SK-N-MC (cell line): ENCODE measurements at places on chromosomes 4 and X.

DNA sequence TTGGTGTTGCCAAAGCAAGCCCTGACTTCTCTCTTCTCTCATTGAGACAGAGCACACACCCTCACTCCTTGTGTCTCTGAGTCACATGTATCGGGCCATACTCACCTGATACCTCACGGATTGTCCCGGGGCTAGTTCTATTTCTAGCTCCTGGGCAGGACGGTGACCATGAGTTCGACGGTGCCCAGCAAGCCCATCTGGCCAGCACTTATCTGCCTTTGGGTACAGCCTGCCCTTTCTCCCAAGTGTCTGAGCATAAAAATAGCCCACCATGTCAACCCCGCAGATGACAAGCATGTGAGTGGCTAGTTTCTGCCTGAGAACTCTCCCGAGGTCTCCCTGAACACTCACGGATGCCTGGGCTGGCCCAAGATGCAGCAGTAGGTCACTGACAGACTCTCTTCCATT, 158.5 kb downstream of the DHRSX start:
- DNase-seq = no peak

GRCh38 chrX:21725496-21725895, 32.4 kb downstream of the SMPX start:
- DNase-seq = no peak

- no peak for DNase-seq
Measured at GRCh38 chrX:150935467-150935866, 37.0 kb upstream of the CD99L2 start.

GRCh38 chrX:10893976-10894375, 217.2 kb upstream of the HCCS start:
- no peak for DNase-seq

DNA sequence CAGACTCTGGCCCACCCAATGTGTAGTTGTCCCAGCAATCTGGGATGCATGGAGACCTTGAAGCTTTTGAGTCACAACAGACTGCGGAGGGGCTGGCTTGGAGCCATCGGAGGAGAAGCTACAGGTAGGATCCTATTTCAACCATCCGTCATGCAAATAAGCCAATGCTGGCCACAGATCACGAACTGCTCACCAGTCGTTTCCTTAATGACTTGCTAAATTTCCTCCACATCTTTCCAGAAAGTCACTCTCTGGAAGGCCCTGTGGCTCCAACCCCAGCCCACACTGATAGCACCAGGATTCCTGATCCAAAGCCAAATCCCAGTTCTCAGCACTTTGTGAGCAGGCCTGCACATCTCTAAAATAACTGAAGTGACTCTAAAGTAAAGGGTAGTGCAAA, 321.3 kb downstream of the RAB28 start:
- no peak for DNase-seq

DNA sequence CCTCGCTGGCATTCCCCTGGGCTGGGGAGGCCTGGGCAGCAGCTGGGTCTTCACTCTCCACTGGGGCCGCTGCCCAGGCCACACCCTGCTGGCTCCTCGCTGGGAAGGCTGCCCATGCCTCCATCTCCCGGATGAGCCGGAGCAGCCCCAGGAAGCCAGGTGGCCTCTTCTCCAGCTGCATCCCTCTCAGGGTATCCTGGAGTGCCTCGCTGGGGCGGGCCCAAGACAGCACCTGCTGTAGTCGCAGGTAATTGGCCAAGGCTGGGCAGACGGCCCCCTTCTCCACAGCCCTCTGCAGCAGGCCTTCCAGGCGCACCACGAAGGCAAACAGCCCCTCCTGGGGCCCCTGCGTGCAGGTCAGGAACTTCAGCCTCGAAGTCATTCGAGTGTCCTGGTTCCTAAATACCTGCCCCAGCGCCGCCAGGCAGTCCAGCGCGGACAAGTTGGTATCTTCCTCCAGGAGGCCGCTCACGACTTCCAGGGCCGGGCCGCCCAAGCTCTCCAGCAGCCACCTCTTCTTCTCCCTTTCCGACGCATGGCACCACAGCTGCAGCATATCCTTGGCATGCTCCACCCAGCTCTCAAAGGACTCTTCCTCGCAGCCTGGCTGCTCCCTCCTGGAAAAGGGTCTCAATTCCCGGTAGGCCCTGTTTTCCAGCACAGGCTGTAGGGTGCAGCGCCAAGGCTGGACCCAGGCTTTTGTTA, 3.7 kb downstream of the PNMA6E start:
- DNase-seq = no peak

DNA sequence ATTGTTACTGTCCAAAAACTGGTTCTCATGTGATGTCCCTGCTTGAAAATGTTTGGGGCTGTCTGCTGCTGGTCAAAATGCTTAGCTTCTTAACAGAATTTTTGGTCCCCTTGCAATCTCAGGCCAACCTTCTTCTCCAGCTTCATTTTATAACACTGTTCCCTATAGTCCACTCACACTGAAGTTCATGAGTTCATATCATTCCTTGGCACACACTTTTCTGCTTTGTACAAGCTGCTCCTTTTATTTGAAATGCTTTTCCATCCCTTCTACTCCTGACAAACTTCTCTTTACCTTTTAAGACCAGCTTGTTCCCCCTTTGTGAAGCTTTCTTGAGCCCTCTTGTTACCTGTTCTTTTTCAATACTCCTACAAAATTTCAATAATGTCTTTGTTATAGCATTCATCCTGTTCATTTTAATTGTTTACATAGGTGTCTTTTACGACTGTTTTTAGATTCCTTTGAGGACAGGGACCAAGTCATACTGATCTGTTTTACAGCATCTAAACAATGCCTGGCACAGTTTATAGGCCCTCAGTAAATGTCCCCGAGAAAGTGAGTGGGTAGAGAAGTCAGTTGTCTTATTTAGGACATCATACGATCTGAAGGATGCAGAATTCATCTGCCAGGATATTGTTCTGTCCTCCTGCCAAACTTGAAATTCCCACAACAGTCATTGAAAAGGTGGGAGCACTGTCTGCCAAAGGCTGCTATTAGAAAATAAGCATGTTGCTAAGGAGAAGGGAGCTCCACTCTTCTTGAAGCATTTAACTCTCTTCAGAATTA, 134.4 kb upstream of the BMPR1B start:
- no peak for DNase-seq

DNA sequence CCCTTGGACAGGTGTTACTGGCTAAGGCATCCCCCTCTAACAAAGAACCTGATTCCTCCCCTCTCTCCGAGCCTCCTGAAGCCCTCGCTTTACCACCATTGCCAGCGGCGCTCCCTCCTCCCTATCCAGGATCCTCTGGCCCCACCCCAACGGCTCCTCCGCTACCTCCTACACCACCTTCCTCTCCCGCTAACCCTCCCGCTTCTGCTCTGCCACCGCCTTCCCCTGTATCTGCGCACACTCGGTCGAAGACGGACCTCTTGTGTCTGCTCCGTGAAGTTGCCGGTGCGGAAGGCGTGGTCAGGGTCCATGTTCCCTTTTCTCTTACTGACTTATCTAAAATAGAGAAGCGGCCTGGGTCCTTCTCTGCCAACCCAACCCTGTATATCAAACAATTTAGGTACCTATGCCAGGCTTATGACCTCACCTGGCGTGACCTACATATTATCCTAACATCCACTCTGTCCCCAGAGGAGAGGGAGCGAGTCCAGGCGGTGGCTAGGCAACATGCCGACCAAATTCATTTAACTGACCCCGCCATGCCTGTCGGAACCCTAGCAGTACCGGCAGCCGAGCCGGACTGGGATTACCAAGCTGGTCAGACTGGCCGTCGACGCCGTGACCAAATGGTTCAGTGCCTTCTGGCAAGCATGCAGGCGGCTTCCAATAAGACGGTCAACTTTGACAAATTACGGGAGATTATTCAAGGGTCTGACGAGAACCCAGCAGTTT, 958.9 kb downstream of the RPA4 start:
- no peak for DNase-seq

DNA sequence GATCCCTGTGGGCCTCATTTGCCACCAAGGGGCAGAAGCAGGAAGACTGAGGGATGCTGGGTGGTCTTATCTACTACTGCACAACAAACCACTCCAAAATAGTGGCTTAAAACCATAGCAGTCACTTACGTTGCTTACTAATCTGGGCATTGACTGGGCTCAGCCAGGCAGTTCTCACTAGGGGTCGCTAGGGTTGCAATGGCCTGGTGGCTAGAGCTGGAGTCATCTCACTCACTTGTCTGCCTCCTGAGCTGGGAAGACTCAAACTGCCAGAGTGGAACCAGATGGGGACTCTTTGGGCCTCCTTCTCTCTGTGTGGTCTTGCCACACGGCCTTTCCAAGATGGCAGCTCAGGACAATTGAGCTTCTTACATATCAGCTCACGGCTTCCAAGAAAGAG, 216.3 kb upstream of the BCOR start:
- no peak for DNase-seq

GRCh38 chr4:176001151-176002006, 64.3 kb upstream of the WDR17 start:
- DNase-seq = no peak

- no peak for DNase-seq
Measured at GRCh38 chr4:124060261-124060918, 652.1 kb downstream of the ANKRD50 start.

GRCh38 chr4:72383439-72383838, 185.6 kb downstream of the ADAMTS3 start:
- DNase-seq = no peak

DNA sequence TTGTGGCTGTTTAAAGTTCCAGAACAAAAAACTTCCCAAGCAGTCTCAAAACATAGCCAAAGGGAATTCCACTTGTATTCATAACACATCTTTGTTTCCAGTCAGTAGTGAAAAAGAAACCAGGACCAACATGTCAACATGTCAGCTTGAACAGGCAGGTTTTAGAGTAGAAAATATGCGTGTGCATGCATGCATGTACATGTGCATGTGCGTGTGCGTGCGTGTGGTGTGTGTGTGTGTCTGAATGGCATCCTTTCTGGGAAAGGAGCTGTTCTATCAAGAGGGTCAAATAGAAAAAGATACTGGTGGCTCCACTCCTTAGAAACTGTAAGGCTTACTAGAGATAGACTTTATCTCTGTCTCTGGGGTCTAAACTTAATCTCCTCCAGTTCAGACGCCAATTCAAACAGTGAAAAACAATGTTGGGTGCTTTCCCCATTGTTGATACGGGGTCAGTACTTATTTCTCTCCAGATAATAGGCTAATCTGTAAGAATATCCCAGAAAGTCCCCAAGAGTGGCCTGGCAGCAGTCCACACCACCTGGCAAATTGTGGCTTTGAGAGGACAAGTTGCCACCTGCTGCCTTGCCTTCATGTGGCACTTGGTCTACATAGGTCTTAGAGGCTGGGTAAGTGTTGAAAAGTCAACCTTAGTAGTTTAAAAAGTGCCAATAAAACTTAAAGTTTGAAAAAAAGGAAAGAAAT, 110.4 kb downstream of the SCD5 start:
- DNase-seq = no peak
